ENCODE measurements at places on chromosomes 6 and 20. TPM values are rescaled to one million over a fixed set of nuclear protein-coding genes. Genes with fewer than 3 reads are reported as not detected.

The ZHX3 gene
- total RNA-seq, result 3.2 TPM

DNA sequence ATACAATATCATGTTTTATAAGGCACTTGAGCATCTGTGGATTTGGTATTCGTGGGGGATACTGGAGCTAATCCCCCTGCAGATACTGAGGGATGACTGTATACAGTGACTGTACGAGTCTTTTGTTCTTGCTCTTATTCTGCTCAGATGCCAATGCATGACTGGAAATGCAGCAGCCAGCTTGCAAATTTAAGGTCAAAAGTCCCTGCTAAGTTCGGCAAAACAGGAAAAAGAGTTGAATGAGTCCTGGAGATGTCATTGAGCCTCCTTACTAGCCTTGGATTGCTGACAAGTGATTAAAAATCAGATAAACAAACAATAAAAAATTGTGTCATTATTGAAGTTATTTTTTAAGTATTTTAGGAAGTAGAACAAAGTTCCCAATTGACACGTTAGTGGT lies 599.3 kb upstream of the IMPG1 start:
- no peak overlapping the region for H3K4me3 ChIP-seq
- no peak overlapping the region for H3K27ac ChIP-seq
- no peaks in the 10 kb centered on the region for H3K4me1 ChIP-seq

DNA sequence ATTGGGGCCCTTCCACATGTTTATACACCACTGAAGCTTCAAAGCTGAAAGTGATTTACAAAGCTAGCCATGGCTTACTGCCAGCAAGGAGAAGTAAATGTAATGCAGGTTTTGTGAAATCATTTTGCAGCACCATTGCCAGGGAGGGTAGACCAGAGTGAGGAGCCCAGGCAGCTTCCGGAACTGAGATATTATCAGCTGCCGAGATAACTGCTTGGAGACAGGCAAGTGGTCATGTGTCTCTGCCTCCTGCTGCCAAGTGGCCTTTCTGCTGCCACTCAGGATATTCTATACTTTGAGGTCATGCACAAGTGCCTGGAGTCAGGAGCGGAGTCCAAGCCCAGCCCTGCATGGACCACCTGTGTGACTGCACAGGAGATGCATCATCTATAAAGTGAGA lies 160.2 kb downstream of the SYNDIG1 start:
- no peak overlapping the region for H3K27ac ChIP-seq
- H3K27me3 ChIP-seq, result no peaks in the 10 kb centered on the region
- no peaks in the 10 kb centered on the region for H3K4me1 ChIP-seq
- H3K36me3 ChIP-seq, result no peaks in the 10 kb centered on the region
- no peak overlapping the region for H3K4me3 ChIP-seq

The CDSN gene
- total RNA-seq, result not detected

GRCh38 chr6:78615430-78615904 lies 251.9 kb upstream of the IRAK1BP1 start:
- no peak overlapping the region for H3K4me3 ChIP-seq
- no peaks in the 10 kb centered on the region for H3K4me1 ChIP-seq
- H3K27ac ChIP-seq, result no peak overlapping the region

- H3K4me3 ChIP-seq, result no peak overlapping the region
- no peak for DNase-seq
- H3K36me3 ChIP-seq, result no peaks in the 10 kb centered on the region
- no peak overlapping the region for H3K27ac ChIP-seq
Measured at GRCh38 chr6:82251942-82252341, 4.4 kb upstream of the IBTK start.

DNA sequence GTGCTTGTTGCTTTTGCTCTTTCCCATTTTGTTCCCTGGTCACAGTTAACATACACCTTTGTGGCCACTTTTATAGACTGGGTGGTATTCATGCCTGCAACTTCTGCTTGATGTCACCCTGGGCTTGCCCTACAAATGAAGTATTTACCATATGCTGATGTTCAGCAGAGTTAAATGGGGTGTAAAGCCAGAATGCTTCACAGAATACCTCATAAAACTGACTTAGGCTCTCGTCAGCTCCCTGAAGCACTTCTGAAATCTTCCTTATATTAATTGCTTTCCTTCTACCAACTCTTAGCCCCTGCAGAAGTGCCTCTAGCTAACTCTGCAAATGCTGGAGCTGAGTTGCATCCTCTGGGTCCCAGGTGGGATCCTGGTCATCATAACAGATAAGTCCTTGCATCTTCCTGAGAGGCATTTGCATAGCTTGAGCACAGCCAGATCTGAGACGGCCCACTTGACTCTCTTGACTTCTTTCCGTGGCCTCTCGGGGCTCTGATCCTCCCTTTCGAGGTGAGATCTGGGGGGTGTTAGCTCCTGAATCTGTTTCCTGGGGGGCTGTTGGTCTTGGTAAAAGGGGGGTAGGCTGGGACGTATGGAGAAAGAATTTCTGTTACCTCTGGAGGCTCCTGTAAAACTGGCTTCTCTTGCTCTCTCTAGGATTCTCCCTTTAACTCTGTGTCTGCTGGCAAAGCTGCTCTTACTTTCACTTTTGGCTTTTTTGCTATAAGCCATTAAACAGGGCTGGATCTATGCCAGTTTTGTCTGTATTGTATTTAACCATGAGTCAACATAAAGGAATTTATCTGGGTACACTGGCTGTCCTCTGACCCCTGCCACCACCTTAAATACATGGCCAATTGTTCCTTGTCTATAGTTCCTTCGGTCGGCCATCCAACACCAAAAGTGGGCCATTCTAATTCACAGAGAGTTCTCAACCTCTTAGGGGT lies 223.0 kb upstream of the SYNCRIP start:
- H3K4me3 ChIP-seq, result peak overlapping the region; percentile 54
- no peak overlapping the region for H3K27ac ChIP-seq
- no peaks in the 10 kb centered on the region for H3K27me3 ChIP-seq
- H3K4me1 ChIP-seq, result no peaks in the 10 kb centered on the region
- no peaks in the 10 kb centered on the region for H3K36me3 ChIP-seq
- DNase-seq, result no peak

The KCNG1 gene
- 0.14 TPM for total RNA-seq

DNA sequence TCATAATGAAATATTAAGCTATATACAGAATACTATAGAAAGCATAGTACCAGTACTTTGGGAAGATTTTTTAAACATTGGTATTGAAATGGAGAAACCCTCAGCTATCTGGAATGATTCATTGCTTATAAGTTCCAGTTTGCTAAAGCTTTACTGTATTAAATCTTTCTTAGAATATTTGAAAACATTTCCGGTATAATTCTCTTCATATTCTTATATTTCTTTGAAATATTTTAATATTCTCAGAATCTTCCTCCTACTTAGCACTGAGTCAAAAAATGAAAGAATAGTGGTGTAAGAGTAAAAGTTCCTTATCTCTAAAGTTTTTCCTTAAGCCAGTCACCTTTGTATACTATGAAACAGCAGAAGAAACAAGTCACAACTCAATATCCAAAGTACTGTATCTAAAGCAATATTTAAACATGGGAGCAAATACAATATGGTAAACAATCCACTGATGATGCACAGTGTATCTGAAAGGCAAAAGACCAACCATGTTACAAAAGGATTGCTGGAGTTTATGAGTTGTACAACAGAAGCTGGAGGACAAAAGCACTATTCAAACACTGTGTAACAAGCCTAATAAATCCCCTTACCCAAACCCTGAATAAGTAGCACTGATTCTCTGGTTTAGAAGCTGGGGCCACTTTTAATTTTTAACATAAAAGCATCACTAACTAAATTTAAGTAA lies 102.1 kb downstream of the PRDM1 start:
- no peaks in the 10 kb centered on the region for H3K4me1 ChIP-seq
- H3K27me3 ChIP-seq, result no peaks in the 10 kb centered on the region
- H3K27ac ChIP-seq, result no peak overlapping the region
- no peak overlapping the region for H3K4me3 ChIP-seq

DNA sequence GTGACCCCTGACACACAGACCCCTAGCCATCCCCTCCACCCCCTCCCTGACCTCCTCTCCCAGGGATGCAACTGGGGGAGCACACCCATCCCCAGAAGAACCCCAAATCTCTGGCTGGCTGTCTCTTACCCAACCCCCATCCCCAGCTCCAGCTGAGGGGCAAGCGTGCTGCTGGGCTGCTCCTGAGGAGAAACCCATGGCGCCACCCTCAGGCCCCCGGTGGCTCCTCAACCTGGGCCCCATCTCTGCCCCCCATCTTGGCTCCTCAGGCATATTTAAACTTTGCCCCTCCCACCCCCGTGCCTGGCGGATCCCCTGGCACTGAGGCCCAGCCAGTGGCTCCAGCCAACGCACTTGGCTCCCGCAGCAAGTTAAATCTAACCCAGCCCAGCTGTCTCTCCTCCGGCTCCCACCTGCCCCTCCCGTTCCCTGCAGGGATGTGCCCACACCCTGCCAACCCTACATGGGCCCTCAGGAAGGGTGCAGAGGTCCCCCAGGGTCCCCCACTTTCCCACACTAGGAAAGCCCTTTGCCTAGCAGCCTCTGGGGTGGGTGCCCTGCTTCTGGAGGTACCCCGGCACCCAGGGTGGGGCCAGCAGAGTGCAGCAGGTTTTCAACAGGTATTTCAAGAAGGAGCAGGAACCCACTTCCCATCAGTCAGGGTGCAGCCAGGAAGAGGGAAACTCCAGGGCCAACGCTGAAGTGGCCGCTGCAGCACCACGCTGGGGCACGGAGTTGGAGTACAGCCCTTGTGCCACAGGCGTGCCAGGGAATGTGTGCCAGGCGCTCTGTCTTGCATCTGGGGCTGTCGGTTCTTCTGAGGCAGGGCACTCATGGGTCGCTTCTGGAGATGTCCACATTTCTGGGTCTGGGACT lies 5.3 kb upstream of the OSBPL2 start:
- no peak overlapping the region for H3K27ac ChIP-seq
- peaks cover 4% of the 10 kb centered on the region for H3K4me1 ChIP-seq
- H3K27me3 ChIP-seq, result no peaks in the 10 kb centered on the region
- no peak overlapping the region for H3K4me3 ChIP-seq

The TUBB2B gene
- 2.1 TPM for total RNA-seq

The GLYATL3 gene
- total RNA-seq, result not detected

Measured in liver (tissue), 10 donors.